ENCODE measurements at places on chromosomes 7 and 10. TPM values are rescaled to one million over a fixed set of nuclear protein-coding genes. Genes with fewer than 3 reads are reported as not detected.

DNA sequence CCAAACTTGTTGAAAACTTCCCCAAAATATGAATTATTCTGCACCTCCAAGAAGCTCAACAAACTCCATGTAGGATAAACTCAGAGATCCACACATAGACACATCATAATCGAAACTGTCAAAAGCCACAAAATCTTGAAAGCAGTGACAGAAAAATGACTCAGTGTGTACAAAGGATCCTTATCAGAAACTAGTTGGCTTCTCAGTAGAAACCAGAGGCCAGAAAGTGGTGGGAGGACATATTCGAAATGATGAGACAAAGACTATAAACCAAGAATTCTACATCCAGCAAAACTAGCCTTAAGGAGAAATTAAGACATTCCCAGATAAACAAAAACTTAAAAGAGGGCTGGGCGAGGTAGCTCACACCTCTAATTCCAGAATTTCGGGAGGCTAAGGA, 38.5 kb downstream of the MCMBP start:
- peaks cover 27% of the 10 kb centered on the region for H3K36me3 ChIP-seq
- peaks cover 14% of the 10 kb centered on the region for H3K4me1 ChIP-seq

DNA sequence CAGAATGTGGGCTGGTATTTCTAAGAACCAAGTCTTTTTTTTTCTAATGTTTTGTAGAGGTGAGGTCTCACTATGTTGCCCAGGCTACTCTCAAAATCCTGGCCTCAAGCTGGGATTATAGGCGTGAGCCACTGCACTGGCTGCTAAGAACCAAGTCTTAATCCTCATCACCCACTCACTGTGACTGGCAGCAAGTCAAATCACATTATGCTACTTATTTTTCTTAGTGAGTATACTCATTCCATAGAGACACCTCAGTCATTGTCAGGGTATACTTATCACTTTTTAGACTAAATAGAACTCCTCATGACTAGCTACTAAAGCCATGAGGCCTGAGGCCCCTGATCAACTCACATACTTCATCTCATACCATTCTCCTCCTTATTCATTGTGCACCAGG, 116.1 kb downstream of the STRA8 start:
- no peak overlapping the region for H3K27ac ChIP-seq
- H3K36me3 ChIP-seq: no peaks in the 10 kb centered on the region
- H3K27me3 ChIP-seq: no peaks in the 10 kb centered on the region
- no peak for DNase-seq
- no peak overlapping the region for H3K4me3 ChIP-seq

DNA sequence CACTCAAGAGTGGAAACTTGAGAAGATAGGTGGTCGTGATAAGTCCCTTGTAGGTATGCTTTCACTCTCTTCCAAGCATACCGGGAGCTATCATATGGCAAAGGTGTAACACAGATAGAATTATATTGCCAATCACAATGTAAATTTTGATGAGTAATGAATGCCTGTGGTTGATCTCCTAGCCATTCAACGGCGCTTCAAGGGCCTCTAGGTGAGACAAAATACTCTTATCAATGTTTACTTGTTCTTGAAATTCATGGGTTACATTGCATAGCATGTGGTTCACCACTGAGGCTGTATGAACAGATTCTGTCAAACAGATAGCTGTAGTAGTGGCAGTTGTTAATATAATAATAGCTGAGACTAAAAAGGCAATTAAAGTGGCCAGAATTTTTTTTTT, 82.4 kb downstream of the THSD7A start:
- no peaks in the 10 kb centered on the region for H3K36me3 ChIP-seq
- H3K27ac ChIP-seq: no peak overlapping the region
- DNase-seq: no peak
- H3K27me3 ChIP-seq: no peaks in the 10 kb centered on the region
- peaks cover 9% of the 10 kb centered on the region for H3K4me1 ChIP-seq

- H3K27ac ChIP-seq: no peak overlapping the region
- peak; percentile 65 for DNase-seq
- H3K4me3 ChIP-seq: no peak overlapping the region
- no peaks in the 10 kb centered on the region for H3K27me3 ChIP-seq
- H3K36me3 ChIP-seq: no peaks in the 10 kb centered on the region
These were observed 220.9 kb downstream of the C7orf25 start for GRCh38 chr7:42690794-42691639.

GRCh38 chr10:75464478-75465449, 33.3 kb downstream of the LRMDA start:
- H3K27me3 ChIP-seq: no peaks in the 10 kb centered on the region
- no peaks in the 10 kb centered on the region for H3K36me3 ChIP-seq
- H3K4me1 ChIP-seq: peaks cover 2% of the 10 kb centered on the region
- peak; percentile 54 for DNase-seq

DNA sequence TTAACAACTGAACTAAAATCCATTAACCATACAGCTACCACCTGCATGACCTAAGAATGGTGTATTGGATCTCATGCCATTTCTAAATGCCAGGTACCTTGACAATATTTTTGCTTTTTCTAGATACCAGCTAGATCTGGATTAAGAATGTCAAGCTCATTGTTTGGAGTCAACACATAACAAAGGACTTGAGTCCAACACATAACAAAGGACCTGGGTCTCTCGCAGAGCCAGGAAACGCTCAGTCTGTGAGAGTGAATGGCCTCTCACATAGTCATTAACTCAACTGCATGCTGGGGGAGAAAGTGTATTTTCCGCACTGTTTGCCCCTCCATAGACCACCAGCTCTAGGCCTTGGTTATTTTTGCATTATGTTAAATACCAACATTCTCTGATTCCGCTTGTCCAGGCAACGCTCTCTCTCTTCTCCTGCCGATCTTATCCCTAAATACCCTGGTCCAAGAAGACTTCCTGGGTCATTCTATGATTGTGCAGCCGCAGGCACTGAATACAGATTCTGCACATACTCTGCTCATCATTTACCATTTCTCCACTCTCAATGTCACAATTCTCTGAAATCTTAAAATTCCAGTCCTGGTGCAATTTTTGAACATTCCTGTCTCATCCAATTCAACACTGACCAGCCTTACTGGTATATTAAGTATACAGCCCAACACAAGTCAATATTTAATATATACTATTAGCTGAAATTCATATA, 31.2 kb downstream of the ITIH5 start:
- H3K36me3 ChIP-seq: peaks cover 8% of the 10 kb centered on the region
- no peak for DNase-seq
- no peaks in the 10 kb centered on the region for H3K4me1 ChIP-seq
- no peak overlapping the region for H3K27ac ChIP-seq
- no peak overlapping the region for H3K4me3 ChIP-seq

KCNH2 gene
- 1.3 TPM for total RNA-seq

DNA sequence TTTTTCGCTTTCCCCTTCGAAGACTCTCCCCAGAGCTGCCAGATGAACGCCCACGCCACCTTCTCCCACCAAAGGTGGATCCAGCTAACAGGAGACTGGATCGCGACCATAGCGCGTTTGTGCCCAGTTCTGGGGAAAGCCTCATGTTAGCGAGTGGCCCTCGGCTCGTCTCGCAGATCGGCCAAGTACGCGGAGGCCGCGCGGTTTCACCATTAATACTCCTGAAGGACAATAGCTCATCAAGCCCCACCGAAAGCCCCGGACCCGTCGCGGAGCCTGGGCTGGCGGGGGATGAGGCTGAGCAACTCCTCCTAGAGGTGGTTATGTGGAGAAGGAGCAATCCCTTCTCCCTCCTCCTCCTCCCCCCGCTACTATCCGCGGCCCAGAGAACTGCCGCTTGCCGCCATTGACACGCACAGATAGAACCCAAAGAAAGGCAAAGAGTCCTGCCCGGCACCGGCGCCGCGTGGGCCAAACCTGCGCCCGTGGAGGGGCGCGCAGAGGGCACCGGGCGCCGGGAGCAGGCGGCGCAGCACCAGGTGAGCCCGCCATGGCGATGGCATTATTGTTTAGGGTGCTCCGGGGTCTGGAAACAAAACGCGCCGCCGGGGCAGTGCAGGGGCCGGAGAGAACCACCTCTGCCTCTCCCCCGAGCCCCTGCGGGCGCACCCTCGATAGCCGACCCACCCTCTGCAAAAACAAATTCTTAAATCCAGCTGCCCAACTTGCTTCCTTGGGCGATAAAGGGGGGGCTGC, at the start of gene MACROH2A2:
Gene MACROH2A2 (plus strand): TSS at position 385 of the 756 bp plus-strand sequence. CDS start 22,813 bp downstream, outside the sequence.
- no peaks in the 10 kb centered on the region for H3K27me3 ChIP-seq
- no peaks in the 10 kb centered on the region for H3K36me3 ChIP-seq
